AG09319 (cell line): ENCODE measurements at places on chromosomes 6 and 20.

GRCh38 chr20:31572701-31573554 lies 32.2 kb upstream of the ID1 start:
- DNase-seq: peak; percentile 97

GRCh38 chr20:36141310-36141709 lies 13.2 kb upstream of the EPB41L1 start:
- DNase-seq: no peak

DNA sequence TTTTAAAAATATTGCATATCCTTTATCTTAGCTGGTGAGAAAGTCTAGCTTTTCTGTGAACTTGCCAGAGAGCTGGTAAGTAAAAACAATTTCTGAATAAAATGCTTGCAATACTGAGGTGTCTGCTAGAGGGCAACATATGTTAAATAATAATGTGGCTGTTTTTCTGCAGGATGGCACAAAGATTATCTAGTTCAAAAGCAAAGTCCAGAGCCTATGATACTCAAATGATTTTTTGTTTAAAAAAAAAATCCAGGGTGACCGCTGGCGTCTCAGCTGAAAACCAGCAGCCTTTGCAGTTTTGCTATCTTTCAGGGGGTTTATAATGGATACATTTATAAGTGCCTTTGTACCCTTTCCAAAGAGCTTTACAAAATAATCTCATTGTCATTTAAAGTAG lies 194.9 kb downstream of the PHACTR1 start:
- DNase-seq: no peak

DNA sequence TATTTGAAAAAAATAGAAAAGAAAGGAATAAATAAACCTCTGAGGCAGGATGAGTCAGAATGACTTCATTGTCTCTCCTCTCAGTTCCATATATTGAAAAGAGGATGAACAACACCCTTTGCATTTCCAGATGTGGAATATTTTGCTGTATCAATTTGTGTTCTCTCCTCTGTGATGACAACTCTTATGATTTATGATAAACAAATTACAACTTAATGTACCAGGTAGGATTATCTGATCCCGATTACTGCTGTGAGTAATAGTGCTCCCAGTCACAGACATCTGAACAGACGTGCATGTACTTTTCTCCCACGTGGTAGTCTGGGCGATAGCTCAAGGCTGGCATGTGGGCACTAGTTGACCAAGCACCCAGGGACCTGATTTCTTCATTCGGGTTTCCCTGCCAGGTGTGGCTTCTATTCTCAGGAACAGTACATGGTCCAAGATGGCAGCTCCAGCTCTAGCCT lies 142.1 kb upstream of the SULF2 start:
- DNase-seq: no peak

- DNase-seq: no peak
These were observed 137.9 kb upstream of the NEDD9 start for GRCh38 chr6:11370191-11371018.

DNA sequence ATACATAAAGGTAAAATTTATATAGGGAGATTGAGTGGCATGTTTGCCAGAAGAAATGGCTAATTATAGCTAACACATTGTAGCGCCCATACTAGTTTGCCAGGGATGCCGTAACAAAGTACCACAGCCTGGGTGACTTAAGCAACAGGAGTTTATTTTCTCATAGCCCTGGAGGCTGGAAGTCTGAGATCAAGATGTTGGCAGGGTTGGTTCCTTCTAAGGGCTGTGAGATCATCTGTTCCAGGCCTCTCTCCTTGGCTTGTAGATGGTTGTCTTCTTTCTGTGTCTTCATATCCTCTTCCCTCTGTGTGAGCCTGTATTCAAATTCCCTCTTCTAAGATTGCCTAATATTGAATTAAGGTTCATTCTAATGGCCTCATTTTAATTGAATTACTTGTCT lies 417.5 kb upstream of the OPRM1 start:
- no peak for DNase-seq

DNA sequence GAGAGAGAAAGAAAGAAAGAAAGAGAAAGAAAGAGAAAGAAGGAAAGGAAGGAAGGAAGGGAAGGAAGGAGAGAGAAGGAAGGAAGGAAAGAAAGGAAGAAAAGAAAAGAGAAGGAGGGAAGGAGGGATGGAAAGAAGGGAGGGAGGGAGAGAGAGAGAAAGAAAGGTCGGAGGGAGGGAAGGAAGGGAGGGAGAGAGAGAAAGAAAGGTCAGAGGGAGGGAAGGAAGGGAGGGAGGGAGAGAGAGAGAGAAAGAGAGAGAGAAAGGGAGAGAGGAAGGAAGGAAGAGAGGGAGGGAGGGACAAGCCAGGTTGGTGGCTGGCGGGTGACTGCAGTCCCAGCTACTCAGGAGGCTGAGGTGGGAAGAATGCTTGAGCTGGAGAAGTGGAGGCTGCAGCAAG lies 27.3 kb upstream of the ZNF184 start:
- DNase-seq: no peak

DNA sequence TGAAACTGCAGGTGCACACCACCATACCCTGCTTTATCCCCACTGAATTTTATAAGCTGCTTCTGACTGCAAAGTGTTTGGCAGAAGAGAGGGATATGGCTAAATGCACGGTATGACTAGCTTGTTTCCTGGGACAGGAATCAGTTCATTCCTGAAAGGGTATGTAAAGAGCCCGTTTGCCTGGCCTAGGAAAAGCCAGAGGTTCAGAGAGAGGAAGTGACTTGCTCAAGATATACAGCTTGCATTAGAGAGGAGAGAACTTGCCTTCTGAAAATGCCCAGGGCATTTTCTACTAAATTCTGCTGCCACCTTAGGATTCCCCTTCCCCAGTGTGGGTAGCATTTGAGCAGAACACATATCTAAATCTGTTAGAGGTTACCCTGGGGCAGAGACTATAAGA lies 683 bp upstream of the GCNT2 start:
- DNase-seq: no peak

GRCh38 chr6:111592726-111593511 lies 12.8 kb downstream of the TRAF3IP2 start:
- DNase-seq: no peak

DNA sequence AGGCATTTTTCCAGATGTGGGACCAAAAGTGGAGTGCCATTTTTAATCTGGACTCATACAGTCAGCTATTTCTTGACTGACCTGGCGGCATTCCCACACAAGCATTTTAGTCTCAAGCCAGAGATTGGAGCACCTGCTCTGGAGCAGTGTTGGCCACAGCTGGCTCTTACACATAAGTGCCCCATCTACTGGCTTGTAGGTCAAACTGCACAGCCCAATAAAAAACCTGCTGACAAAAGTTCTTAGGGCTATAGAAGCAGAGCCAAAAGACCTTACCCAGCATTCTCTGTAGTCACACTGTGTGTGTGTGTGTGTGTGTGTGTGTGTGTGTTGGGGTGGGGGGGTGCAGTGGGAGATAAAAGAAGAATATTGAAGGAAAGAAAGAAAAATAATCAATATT lies 38.6 kb upstream of the SENP6 start:
- DNase-seq: no peak
